ENCODE measurements at places on chromosomes 16 and 17. TPM values are rescaled to one million over a fixed set of nuclear protein-coding genes. Genes with fewer than 3 reads are reported as not detected.

TMC8 gene
- polyA plus RNA-seq, result 0.92 TPM

KRTAP9-2 gene
- polyA plus RNA-seq, result not detected

FHOD1 gene
- 5.4 TPM for polyA plus RNA-seq

CCL5 gene
- polyA plus RNA-seq, result 3.0 TPM

LDHD gene
- 9.0 TPM for polyA plus RNA-seq

TBC1D3C gene
- polyA plus RNA-seq, result not detected

FOXF1 gene
- polyA plus RNA-seq, result 1.4 TPM

SLFN14 gene
- polyA plus RNA-seq, result not detected
